HFF-Myc (cell line): ENCODE measurements at places on chromosomes 1 and 21.

GRCh38 chr1:226945106-226945857 is 5.2 kb downstream of the COQ8A start:
- no peak for DNase-seq

DNA sequence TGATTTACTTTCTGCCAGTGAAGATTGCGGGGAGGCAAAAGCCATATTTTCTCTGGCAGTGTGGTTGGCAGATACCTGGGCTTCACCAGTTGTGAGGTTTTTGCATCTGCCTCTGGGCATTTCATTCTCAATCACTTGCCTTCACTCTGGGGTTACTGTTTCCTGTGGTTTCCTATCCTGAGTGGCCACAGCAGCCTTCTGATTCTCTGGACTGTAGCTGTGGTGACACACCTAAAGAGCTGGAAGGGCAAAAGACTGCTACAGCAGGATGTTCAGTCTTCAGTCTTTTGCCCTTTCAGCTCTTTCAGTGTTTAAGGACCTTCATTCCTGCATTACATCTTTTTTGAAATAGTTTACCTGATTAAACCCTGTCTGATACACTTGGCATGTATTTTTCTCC is 50.5 kb upstream of the GPR52 start:
- DNase-seq = no peak

DNA sequence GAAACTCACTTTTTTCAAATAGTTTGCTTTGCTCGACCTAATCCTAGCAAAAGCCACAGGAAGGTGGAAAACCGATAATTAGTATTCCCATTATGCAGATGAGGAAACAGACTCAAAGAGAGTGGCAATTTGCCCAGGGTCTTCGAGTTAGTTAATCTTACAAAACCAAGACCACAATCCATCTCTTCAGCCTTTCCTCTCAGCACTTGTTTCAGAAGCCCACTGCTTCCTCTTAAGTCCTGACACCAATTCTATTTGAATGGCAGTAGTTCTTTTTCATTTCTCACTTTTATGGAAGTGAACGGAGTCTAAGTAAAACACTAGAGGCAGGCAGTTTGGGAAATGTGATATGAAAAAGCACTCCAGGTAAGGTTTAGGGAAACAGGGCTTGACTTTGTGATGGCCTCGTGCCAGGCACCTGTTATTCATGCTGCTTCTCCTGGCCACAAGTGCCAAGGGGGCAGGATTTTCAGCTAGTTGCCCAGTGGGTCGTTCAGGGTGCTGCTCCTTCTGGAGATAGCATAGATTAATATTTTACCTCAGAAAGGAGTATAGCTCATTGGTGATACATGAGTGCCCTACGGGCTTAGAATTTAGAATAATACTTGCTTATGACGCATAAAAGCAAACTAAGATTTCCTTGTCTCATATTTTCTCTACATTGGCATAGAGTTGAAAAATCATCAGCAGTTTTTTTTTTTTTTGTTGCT is 76.6 kb upstream of the NRIP1 start:
- no peak for DNase-seq

DNA sequence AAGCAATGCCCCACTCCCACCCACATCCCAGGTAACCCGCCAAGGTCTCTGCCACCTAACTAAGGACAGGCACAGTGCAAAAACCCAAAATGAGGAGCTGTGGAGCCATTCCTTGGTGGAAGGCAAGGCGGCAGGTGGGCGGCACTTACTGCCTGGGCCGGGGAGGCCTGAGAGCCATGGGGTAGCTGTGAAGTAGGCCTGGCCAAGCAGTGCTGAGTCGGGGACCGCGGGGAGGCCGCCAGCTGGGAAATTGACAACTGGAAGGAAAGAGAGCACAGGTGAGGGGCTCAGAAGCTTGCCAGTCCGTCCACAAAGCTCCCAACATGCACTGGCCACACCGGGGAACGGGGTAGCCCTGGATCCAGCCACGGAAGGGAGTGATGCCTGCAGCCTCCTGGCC is 85.3 kb downstream of the NPHP4 start:
- DNase-seq = no peak

DNA sequence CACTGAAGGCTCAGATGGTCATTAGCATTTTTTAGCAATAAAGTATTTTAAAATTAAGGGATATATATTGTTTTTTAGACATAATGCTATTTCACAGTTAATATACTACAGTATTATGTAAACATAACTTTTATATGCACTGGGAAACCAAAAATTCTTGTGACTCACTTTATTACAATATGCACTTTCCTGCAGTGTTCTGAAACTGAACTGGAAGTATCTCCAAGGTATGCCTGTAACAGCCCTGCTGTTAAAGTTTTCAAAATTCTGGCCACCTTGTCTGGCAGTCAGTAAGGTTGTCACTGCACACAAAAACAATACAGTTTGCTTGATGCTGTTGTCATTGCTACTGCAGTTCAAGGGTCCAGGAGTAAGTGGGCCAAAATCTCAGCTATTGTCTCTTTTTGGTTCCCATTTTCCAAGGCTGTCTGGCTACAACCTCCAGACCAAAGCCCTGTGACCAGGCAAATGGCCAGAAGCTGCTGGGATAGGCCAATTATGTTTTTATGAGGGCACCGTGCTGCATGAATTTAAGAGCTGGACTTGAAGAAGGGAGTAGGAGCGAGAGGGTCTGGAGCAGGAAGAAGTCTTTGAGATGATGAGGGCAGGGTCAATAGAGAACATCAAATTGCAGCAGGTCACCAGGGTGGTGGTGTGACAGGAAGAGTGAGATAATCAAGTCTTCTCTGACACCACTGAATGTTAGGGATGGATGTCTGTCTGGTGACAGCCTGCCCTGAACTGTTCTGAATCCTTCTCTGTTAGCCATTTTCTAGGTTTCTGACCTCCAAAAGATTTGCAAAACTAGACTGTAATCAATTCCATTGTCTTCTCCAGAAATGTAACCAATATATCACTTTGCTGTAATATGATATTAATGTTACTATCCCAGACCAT is 82.3 kb upstream of the CACHD1 start:
- DNase-seq = no peak

GRCh38 chr1:151868486-151868885 is 15.0 kb upstream of the THEM5 start:
- DNase-seq = no peak

DNA sequence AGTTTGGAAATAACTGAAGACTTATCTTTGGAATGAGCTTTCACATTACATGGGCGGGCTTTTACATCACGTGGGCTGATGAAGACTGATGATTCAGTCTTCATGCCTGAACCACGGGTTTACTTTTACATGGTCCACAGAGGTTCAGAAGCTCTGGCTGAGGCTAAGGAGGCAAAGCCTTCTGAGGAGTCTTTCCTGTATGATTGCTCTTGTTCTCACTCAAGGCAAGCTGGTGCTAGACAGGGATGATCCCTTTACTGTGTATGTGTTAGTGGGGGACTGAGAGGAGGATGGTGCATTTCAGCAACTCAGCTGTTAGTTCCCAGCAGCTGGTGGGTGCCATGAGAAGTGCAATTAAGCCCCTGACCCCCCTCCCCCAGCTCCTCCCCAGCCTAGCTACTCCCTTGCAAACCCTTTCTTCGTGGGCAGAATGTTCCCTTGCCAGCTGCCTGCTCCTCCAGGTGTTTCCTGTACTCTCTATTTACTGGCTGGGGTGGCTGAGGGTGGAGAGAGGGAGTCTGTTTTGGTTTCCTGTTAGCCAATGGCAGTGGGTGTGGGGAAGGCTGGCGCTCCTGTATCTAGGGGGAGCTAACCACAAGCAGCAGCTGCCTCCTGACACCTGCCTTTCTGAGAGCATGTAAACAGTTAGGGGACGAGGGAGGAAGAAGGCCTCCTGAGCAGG is 15.4 kb downstream of the BTG2 start:
- no peak for DNase-seq

- no peak for DNase-seq
These were observed 343.7 kb upstream of the ZRANB2 start for GRCh38 chr1:71424536-71424935.

GRCh38 chr1:58964880-58965279 is 181.0 kb upstream of the JUN start:
- no peak for DNase-seq

DNA sequence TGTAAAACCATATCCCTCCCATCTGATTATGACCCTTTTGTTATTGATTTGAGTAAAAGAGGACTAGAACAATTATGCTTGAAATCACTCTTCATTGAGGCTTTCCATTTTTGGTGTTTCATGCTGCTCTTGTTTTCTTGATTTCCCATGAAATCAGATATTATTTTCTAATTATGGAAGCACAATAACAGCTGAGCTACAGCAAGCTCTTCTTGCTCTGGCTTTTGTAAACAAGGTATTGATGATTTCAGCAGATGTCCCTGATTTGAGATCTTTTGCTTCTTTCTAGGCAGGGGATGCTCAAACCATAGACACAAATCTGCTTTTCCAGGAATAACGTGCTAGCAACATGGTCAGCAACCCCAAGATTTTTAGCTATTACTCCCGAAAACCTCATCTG is 607.8 kb downstream of the NCAM2 start:
- no peak for DNase-seq

DNA sequence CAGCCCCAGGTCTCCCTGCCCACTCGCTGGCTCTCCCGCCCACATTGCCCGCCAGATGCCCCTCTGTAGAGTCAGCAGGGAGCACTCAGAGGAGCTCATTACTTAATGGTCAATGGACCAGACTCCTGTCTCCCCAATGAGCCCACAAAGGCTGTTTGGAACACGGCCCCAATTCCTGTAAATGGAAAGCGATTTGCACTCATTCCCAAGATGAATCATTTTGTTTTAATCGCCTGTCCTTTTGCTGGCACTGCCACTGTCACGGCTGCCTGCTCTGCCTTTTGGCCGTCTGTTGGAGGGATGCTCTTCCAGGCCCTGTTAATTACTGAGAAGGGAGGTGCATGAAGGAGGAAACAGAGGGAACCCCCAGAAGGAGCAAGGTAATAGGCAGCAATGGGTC is 44.8 kb upstream of the ATP2B4 start:
- DNase-seq = no peak

GRCh38 chr1:59367301-59368007 is 70.6 kb downstream of the FGGY start:
- DNase-seq = no peak

DNA sequence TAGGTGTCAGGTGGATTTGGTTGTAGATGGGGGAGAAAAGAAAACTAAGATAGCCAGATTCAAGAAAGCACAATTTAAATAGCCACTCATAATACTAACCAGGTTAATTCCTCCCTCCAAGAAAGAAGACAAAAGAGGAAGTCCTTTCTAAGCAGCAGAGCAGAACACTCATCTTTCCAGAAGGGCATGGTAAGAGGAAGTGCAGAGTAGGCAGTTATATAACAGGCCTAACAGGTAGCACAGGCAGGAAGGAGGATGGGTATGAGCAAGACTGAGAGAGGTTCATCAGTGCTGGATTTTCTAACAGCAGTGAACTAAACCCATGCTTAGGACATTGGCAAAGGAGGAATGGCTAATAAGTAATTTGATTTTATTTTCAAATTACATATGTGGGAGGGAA is 517.5 kb downstream of the PLPP3 start:
- no peak for DNase-seq

GRCh38 chr1:162882248-162882674 is 21.3 kb upstream of the CCDC190 start:
- peak; percentile 43 for DNase-seq

DNA sequence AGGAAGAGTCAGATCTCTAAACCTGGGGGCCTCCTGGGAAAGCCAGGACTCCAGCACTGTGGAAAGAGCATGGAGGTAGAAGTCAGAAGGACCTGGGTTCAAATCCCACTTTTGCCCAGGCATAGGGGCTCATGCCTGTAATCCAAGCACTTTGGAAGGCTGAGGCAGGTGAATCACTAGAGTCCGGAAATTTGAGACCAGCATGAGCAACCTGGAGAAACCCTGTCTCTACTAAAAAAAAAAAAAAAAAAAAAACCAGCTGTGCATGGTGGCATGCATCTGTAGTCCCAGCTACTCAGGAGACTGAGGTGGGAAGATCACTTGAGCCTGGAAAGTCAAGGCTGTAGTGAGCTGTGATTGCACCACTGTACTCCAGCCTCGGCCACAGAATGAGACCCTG is 31.8 kb downstream of the LDLRAP1 start:
- DNase-seq = no peak

GRCh38 chr1:30929135-30929889 is 20.8 kb upstream of the SDC3 start:
- DNase-seq = no peak

DNA sequence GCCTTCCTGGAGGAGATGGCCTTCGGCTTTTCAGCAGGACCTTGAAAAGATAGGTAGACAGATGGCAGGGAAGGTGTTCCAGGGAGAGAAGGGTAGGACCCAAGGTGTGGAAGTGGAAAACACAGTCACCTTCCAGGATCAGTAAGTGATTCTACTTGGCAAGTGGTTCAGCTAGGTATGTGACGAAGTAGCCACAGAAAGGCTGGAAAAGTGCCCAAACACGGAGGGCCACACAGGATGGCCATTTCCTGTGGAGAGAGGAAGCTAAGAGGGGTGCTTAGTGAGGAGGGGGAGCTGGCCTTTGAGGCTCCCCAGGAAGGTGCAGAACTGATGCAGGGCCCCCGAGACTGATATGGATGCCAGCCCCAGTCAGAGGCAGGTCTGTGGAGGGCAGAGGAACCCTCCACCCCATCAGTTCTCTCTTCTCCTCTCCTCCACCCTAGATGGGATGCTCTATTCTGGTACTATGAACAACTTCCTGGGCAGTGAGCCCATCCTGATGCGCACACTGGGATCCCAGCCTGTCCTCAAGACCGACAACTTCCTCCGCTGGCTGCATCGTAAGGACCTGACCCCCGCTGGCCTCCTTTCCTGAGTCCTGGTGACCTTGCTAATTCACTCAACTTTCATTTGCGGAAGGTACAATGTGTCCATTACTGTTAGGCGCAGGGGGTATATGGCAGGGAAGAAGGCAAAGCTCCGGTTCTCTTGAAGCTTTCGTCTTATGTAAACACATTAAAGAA is 6.8 kb downstream of the SEMA4A start:
- DNase-seq = no peak

GRCh38 chr1:159222075-159222865 is 17.6 kb downstream of the ACKR1 start:
- DNase-seq = no peak
